Ureter (tissue), 1 donor: ENCODE measurements at places on chromosomes 4 and X. TPM values are rescaled to one million over a fixed set of nuclear protein-coding genes. Genes with fewer than 3 reads are reported as not detected.

DNA sequence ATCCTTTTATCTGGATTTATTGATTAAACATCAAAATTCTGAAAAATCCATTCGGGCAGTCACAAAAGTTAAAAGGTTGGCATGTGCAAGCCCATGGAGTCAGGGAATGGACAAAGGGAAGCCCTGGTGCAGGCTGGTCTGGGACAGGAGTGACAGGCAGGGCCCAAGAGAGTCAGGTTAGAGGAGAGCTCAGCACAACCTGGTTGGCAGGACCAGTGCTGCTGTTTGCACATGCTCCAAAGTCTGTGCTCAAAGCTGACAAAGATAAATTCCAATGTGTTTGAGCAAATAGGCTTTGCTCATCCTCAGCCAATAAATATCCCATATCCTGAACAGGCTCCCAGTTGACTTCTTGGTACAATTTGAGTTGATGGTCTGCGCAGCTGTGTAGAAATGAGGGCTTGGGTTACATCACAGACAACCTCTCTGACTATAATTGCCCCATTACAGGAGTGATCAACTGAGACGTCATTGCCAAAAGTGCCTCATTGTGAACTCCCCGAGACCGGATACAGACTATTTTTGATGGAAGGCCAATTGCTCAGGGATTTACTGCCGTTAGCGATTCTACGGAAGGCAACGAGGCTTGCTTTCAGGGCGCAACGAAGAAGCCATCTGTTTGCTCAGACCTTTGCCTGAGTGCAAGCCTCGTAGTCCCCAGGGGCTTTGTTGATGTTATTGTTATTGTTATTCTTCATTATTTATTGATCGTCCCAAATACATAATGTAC is 1008.1 kb upstream of the TENM3 start:
- DNase-seq: no peak

DNA sequence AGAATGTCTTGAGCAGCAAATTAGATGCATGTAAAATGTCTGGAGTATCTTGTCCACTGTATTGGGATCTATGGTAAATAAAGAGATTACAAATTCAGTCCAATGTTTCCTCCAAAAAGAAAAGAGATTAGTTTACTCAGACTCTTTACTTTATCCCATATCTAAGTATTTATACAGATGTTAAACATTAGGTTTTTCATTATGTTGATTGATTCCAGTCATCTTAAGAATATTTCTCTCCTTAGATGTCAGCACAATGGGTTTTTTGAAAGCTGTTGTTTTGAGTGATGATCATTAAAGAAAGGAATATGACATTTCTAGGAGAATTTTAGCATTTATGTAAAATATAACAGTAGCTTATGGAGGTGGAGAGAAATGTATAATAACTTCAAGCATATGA is 938.9 kb downstream of the C4orf33 start:
- DNase-seq: no peak

- DNase-seq: no peak
Observed at GRCh38 chr4:170818786-170819185, 729.0 kb upstream of the AADAT start.

GRCh38 chrX:132730726-132731125 is 227.7 kb downstream of the HS6ST2 start:
- DNase-seq: no peak

GRCh38 chr4:123198706-123199105 is 197.9 kb upstream of the SPRY1 start:
- no peak for DNase-seq

DNA sequence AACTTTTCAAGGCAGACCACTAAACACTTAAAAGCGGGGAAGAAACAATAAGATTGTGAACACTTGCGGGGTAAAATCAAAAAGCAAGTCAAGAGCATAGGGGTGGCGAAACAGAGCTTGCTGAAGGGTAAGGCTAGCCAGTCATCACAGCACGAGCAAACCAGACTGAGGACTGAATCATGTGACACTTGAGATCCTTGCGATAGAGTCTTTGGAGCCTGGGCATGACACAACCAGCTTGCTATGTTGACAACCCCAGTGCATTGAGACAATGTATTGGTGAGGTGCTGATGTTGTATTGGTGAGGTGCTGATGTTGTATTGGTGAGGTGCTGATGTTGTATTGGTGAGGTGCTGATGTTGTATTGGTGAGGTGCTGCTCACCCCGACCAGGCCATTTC is 72.3 kb downstream of the SLIT2 start:
- DNase-seq: no peak

DNA sequence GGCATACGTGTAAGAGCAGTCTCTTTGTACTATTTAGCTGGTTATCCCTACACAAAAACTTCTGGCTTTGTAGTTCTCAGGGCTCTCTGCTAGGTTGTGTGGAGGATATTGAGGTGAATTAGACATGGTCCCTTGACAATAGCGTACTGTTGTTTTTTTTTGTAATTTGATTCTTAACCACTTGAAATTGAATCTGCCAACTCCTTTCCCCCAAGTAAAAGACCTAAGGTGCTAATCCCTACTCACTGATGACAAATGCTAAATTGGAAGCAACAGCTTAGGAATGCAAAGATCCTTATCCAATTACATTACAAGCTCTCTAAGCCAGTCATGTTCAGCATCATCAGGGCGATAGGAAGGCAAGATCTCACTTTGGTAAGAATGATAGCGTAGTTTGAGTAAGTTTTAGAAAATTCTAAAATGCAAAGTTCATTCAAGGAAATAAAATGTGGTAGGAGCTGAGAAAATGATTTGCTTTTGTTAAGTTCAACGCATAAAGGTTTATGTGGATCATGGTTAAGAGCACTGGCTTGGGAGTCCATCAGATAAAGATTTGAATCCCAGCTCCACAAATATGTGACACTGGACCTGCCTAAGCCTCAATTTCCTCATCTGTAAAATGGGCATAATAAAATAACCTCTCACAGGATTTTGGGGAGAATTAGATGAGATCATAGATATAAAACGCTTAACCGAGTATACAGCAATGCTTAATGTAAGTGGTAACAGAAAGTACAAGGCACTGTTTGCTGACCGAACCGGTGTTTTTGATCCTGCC is 39.3 kb downstream of the DOCK11 start:
- DNase-seq: no peak

DNA sequence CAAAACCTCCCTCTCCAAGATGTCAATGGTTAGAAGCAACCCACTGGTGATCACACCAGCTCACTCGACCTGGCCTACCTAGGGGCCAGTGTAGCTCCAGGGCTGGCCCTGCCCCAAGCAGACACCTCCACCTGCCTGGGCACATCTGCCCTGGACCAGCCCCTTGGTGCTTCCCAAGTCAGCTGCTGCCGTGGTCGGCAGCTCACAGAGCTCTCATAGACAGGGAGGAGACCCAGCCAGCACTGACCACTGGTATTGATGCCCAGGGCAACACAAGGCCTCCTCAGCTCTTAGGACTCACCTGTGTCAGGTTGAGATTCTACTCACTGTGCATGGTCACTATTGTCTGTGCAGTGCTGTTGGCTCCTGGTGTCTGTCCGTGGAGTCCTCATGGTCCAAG is 51.7 kb downstream of the SEPSECS start:
- DNase-seq: no peak

GRCh38 chr4:6953751-6954380 is 44.2 kb downstream of the TBC1D14 start:
- DNase-seq: peak; percentile 79

DNA sequence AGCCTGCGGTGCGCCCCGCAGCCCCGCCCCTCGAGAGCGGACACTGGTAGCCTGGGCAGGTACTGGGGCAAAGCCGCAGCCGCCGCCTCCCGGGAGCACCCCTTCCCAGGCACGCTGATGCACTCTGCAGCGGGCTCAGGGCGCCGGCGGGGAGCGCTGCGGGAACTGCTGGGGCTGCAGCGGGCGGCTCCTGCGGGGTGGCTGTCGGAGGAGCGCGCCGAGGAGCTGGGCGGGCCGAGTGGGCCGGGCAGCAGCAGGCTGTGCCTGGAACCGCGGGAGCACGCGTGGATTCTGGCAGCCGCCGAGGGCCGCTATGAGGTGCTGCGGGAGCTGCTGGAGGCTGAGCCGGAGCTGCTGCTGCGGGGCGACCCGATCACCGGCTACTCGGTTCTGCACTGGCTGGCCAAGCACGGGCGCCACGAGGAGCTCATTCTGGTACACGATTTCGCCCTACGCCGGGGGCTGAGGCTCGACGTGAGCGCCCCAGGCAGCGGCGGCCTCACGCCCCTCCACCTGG is 401 bp downstream of the SOWAHD start:
- no peak for DNase-seq

GRCh38 chrX:19697416-19697815 is 182.1 kb upstream of the MAP3K15 start:
- no peak for DNase-seq

GRCh38 chr4:105194328-105195231 is 47.9 kb downstream of the TET2 start:
- no peak for DNase-seq

GRCh38 chr4:101114936-101115372 is 232.4 kb downstream of the PPP3CA start:
- DNase-seq: no peak

GRCh38 chrX:69362856-69363255 is 141.3 kb upstream of the NALF2 start:
- no peak for DNase-seq

DNA sequence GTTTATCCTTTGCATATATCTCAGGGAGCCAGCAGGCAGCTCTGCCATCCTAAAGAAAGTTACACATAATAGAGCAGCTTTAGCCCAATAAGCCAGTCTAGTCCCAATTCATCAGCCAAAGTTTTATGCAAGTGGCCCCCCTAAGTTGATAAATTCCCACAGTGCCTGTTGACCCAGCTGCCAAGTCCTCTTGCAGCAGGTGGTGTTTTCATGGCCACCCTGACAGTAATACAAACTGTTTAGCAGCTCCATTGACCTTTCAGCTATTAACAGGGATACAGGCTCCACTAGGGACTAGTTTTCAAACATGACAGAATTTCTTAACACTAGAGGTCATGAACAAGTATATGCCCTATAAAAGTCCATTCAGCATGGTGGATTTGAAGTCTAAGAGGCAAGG is 77.5 kb downstream of the HHIP start:
- DNase-seq: no peak

DNA sequence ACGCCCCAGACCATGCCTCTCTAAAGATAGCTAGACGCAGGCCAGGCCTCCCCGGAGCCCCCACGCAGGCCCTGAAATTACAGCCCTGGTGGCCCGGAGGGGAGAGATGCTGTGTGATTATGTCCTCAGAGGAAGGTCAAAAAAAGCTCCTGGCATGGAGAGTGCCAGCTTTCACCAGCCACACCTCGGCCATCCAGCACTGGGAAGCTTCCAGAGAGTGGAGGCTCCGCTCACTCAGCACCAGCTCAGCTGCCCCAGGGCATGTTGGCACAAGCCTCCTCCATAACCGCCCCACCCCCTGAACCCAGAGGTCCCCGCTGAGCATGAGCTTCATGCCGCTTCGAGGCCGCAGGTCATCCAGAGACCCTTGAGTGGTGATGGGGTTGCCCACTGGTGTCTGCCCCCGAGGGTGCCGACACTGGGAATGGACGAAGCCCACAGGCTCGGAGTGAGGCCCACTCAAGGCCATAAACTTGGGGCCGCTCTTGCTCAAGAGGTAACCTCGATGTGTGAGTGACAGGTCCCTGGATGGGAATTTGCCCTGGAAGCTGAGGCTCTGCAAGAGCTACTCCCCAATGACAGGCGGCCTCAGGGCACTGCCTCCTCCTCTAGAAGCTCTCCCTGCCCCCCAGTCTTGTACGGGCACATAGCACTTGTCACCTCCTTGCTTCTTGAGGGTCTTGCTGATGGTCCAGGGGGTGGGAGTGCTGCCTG is 4.4 kb upstream of the BGN start:
- DNase-seq: no peak

- no peak for DNase-seq
Observed at GRCh38 chr4:121448231-121448630, 67.4 kb upstream of the QRFPR start.

DNA sequence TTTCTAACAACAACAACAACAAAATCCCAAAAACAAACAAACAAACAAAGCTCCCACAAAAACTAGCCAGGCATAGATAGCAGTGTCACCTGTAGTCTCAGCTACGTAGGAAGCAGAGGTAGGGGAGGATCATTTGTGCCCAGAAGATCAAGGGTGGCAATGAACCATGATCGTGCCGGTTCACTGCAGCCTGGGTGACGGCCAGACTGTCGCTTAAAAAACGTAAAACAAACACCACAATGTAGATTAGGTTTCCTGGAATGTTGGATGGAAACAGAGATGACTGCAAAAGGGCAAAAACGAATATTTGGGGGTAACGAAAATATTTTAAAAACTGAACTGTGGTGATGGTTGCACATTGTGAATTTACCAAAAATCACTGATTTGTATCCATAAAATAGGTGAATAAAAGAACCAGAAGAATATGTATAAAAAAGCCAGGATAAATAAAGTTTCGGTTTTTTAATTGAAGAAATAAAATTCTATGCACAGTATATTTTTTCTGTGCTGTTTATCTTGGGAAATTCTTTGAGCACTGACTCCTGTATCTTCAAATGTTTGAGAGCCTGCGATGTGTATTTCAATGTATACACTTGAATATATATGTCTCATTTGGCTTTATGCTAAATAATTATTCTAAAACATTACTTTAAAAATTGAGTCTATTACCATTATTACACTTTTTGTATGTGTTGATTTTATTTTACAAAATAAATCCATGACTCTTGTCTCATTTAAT is 1477.0 kb downstream of the PCDH7 start:
- no peak for DNase-seq

- DNase-seq: no peak
Observed at GRCh38 chr4:169438057-169438480, 167.3 kb upstream of the SH3RF1 start.

DNA sequence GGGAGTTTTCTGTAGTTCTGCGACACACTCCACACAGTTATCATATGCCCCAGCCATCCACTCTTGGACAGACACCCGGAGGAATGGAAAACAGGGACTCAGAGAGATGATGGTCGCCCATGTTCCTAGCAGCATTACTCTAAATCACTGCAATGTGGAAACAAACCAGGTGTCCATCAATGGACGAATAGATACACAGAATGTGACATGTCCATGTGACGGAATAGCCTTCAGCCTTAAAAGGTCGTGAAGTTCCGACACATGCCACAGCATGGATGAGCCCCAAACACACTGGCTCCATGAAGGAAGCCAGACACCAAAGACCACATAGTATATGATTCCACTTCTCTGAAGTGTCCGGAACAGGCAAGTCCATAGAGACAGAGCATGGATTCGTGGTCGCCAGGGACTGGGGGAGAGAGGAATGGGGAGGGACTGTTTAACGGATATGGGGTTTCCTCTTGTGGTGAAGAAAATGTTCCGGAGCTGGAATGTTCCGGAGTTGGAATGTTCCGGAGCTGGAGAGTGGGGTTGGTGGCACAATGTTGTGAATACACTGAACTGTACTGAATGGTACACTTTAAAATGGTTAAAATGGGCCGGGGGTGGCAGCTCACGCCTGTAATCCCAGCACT is 28.7 kb upstream of the AFAP1 start:
- no peak for DNase-seq

- DNase-seq: no peak
Observed at GRCh38 chrX:99172958-99173357, 1237.1 kb downstream of the PCDH19 start.

FATE1 gene
- not detected for total RNA-seq

SPRY1 gene
- total RNA-seq: 197 TPM

HMGN5 gene
- total RNA-seq: 4.6 TPM

HSFX3 gene
- not detected for total RNA-seq

AREG gene
- total RNA-seq: 7.4 TPM

EMCN gene
- total RNA-seq: 61.7 TPM

VCX3A gene
- not detected for total RNA-seq

GAGE12F gene
- total RNA-seq: not detected

VEGFD gene
- 4.1 TPM for total RNA-seq

USP17L11 gene
- total RNA-seq: 0.29 TPM

TTC29 gene
- 0.60 TPM for total RNA-seq
